ENCODE measurements at places on chromosomes 1 and 21.

DNA sequence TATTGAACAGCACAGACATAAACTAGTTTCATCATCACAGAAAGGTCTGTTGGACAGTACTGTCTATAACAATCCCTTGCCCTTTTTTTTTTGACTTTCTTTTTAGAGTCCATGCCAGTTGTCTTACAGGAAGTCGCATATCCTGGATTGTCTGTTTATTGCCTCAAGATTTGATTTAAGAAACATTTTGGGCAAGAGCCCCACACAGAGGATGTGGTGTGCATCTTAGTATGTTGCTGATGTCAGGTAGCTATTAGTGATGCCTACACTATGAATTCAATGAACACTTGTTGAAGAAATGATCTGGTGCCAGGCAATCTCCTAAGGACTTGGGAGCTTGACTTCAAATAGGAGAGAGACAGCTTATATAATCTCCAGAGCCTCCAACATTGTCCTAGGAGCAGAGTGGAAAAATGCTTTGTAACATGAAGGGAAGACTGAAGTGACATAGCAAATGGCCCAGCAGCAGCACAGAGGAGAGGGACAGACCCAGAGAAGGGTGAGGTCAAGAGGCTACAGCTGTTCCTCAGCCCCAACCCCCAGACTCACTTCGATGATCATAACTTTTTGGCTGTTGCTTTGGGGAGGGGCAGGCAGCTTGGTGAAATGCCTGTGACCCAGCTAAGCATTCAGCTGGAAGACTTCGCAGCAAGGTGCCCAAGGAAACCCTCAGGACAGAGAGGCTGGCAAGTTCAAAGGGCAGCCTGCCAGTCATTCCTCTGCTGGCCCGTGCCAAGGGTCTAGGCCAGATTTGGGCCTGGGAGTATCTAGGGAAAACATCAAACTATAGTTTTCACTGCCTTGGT lies 7.5 kb upstream of the RAB29 start:
- DNase-seq = no peak

GRCh38 chr1:93708734-93709481 lies 27.3 kb upstream of the BCAR3 start:
- peak; percentile 40 for DNase-seq

GRCh38 chr1:183242556-183242955 lies 56.5 kb downstream of the LAMC2 start:
- no peak for DNase-seq

GRCh38 chr1:116880917-116881316 lies 28.8 kb upstream of the PTGFRN start:
- DNase-seq = no peak

- no peak for DNase-seq
Observed at GRCh38 chr1:228231189-228231588, 23.3 kb downstream of the OBSCN start.

- no peak for DNase-seq
Observed at GRCh38 chr1:214859647-214860046, 222.9 kb upstream of the KCNK2 start.

- DNase-seq = no peak
Observed at GRCh38 chr1:107181253-107181969, 40.6 kb downstream of the NTNG1 start.

DNA sequence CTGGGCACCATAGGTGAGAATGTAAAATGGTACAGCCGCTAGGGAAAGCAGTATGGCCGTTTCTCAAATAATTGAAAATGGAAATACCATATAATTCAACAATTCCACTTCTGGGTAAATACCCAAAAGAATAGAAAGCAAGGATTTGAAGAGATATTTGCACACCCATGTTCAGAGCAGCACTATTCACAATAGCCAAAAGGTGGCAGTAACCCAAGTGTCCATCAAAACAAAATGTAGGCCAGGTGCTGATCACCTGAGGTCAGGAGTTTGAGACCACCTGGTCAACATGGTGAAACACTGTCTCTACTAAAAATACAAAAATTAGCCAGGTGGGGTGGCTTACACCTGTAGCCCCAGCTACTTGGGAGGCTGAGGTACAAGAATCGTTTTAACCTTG lies 62.1 kb downstream of the OLIG1 start:
- no peak for DNase-seq

DNA sequence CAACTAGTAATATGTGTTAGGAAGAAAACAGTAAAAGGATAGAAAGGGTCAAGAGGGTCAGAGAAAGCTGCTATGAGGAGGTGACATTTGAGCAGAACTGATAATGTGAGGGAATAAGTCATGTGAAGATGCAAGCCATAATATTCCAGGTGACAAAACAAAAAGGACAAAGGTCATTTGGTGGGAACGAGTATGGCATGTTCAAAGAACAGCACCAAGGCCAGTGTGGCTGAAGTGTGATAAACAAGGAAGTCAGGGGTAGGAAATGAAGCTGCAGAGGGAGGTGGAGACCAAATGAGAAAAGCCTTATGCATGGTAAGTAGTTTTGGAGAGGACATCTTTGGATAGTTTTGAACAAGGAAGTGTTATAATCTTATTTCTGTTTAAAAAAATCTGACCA lies 46.7 kb downstream of the LPGAT1 start:
- DNase-seq = no peak

- no peak for DNase-seq
Observed at GRCh38 chr1:100073531-100073930, 59.2 kb downstream of the SASS6 start.

GRCh38 chr1:33982419-33982818 lies 118.5 kb downstream of the HMGB4 start:
- no peak for DNase-seq

- DNase-seq = no peak
Observed at GRCh38 chr1:111729271-111729921, 9.8 kb downstream of the INKA2 start.

DNA sequence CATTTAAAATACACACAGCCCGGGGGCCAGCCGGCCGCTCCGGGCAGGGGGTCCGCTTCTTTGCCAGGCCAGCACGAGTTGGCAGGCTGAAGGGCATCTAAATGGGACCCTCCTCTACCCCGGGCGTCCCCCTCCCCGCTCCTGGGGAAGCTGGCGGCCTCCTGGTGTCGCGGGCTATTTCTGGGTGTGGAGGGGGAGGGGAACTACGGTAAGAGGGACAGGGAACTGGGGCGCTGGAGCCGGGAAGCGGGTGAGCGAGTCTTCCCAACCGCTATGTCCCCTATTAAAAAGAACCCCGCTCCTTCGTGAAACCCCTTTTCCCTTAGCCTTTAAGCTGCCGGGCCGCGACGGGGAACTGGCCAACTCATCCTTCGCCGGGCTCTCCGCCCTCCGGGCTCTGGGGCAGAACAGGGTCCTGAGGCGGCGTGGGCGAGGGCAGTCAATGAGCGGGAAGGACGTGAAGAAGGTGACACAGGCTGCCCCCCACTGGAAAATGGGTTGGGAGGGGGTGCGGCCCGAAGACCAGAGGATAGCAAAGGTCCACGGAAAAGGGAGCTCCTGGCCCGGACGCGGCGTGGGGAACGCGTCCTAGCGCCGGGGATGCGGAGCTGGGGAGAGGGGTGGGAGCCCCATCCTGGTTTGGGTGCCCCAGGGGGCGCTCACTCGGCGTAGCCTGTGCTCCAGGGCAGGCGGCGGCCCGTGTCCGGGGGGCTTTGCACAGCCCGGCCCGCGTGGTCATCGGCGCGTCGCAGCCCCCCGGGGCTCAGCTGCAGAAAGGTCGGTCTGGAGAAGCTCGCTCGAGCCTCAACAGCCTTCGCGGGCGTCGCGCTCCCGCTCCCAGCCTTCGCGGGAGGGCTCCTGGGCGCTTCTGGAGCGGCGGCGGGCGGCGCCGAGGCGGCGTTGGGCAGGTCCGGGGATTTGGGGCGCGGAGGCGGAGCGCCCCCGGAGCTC lies 544 bp downstream of the PPM1J start:
- peak; percentile 41 for DNase-seq

GRCh38 chr1:54284781-54285529 lies 85.0 kb downstream of the MRPL37 start:
- DNase-seq = peak; percentile 50
